ENCODE measurements at places on chromosomes 4 and X.

- DNase-seq: no peak
These were observed 66.7 kb downstream of the STAG2 start for GRCh38 chrX:124028182-124028581.

DNA sequence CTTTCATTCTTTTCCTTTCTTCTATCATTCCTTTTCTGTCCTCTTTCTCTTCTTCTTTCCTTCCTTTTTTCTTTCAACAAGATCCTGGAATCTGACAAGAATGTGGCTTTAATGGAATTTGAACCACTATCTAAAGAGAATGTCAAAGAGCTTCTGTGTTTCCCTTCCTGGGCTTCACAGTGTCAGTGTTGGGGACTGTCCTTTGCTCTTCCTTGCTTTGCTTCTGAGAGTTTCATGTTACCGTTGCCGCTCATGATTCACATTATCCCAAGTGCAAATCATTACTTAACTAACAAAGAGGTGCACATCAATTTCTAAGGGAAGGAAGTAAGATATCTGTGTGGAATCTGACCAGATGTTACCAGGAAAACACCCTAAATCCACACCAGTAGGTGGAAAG, 90.5 kb upstream of the DDIT4L start:
- DNase-seq: no peak

DNA sequence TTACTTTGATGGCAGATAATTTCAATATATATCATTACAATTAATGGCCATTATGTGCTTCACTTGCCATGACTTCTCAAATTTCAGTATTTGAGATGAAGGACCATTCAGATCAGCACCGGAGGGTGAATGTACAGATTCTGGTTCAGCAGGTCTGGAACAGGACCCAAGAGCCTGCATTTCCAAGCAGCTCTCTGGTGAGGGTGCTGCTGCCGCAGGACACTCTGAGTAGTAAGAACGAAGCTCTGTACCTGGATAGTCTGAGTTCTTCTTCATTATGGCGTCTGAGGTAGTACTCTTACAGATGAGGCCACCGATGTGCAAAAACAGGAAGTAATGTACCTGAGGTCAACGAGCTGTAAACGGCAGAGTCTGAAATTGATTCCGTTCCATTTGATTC, 228.2 kb downstream of the FBXW7 start:
- DNase-seq: no peak

GRCh38 chr4:157772907-157773306, 399.9 kb downstream of the GASK1B start:
- DNase-seq: no peak

DNA sequence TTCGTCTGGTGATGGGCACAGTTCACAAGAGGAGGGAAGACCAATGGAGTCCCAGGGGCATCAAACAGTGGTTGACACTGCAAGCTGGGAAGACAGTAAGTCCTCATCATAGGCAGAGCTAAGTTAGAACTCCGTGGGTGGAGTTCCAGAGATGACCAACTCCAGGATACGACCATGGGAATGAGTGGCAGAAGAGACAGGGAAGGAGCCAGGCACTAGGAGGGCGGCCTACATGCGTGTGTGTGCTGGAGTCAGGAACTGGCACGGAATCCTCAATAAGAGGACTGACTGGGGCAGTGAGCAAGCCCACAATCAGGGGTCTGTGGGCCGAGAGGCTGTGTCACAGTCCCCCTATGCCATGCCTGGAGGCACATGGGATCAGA, 30.4 kb upstream of the IRAK1 start:
- no peak for DNase-seq

DNA sequence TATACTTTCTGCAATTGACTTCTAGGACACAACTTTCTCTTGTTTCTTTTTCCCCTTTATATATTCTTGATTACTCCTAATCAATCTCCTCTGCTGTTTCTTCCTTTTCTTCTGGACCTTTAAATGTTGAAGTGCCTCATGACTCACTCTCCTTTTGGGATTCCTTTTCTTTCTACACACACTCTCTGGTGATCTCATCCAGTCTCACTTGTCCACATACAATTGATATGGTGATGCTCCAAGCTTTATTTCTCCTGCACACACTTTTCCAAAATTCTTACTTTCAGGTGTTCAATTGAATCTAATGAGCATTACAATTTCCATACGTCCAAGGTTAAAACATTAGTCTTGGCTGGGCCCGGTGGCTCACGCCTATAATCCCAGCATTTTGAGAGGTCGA, 794.8 kb upstream of the EPHA5 start:
- no peak for DNase-seq

DNA sequence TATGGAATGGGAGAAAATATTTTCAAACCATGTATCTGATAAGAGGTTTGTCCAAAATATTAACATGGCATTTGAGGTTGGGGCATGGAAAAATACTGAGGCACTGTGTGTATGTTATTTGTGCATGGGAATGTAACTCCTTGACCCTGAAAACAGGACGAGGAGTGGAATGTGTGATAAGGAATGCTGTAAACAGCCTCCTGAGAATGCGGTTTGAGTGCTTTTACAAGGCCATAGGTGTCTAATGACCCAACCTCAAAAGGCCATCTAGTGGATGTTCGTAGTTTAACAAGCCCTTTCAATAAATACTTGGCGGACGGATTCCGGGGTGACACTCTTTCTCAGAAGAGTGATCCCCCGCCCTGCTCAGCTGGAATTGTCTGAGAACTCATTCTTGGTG, 162.9 kb upstream of the USP9X start:
- DNase-seq: no peak

DNA sequence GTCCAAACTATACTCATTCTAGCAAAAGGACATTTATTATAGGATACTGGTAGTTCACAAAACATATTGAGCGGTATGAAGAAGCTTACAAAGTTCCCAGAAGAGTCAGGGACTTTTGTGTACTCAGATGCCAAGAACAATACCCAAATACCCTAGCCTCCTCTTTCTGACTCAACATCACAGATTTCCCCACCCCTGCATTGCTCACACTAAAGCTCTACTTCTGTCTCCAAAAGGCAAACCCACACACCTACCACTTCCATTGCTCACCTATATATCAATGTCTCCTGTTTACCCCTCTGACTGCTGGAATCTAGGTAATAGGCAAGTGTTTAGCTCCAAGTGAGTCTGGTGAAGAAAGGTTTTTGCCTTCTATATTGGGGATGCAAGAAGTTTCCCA, 100.7 kb upstream of the HCCS start:
- DNase-seq: no peak

GRCh38 chrX:130497531-130497930, 95.7 kb downstream of the RBMX2 start:
- DNase-seq: no peak

DNA sequence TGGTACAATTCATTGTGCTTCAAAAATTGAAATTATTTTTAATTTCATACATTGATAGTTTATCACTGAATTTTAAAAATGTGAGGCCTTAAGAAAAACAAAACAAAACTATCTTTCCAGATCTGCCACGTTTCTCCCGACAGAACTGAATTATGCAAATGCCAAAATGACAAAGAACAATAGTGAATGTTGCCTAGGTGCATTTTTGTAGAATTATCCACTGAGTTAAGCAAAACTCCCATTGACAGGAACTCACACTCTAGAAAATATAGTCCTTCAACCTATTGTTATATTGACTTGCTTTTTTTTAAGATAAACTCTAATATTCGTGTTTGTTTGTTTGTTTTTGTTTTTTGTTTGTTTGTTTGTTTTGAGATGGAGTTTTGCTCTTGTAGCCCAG, 6.5 kb downstream of the PCGF3 start:
- DNase-seq: no peak

DNA sequence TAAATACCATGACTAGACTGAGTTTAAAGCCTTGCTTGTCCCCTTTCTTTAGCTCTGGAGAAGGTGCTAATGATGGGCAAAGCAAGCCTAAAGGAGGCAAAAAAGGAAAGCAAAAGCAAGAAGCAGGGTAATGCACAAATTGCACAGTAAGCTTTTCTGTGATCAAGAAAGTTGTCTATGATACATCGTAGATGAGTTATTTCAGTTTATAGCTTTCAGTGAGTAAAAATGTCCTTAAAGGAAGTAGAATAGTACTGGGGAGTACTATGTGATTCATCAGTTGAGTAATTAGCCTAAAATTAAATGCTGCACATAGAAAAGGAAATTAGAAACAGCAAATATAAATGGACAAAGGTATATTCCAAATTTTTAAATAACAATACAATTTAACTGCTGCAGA, 50.2 kb upstream of the PDE5A start:
- DNase-seq: no peak

DNA sequence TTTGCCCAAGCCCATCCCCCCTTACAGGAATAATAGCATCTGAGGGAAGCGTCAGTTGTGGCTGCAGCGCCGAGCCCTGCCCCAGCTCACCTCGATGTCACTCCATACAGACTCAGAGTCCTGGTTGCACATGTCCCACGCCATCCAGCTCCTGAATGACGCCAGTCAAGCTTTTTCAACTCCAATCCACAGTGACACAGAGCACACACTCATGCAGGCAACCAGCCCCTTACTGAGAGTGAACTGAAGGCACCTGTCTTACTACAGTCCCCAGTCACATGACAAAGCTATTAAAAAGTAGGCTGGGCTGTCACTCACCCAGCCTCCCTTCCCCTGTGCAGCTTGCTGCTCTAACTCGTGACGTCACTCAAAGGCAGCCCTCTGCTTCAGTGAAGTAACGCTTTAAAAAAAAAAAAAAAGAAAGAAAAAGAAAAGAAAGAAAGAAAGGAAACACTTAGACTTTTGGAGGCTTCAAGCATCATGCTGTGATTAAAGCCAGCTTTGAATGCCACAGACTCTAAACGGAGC, at the start of gene PPARGC1A:
PPARGC1A (minus strand) TSS at position 234 of the 528 bp plus-strand sequence; CDS start at position 144, 90 bp downstream.
- no peak for DNase-seq

- no peak for DNase-seq
These were observed at the start of gene CLTRN for GRCh38 chrX:15664487-15665444. TSS of gene CLTRN (minus strand) at chrX:15664805. CDS start at chrX:15664775, 30 bp downstream.

DNA sequence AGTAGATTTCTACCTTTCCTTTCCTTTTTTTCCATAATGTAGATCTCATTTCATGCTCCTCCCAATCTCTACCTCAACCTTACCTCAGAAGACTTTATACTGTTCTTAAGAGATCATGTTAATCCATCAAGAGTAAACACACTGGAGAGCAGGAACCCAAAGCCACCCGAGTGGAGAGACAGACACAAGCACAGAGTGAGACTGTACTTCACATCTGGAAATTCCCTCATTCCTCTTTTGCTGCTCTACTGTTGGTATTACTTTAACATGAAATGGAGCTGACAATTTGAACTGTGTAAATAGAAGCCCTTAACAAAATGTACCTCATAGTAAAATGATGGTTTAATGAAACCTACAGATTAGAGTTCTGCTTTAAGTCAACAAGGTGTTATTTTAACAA, 105.7 kb upstream of the RASGEF1B start:
- no peak for DNase-seq

- DNase-seq: no peak
These were observed 3.7 kb upstream of the C4orf36 start for GRCh38 chr4:86895692-86896488.

- DNase-seq: no peak
These were observed 275.4 kb upstream of the CPEB2 start for GRCh38 chr4:14726877-14727361.

DNA sequence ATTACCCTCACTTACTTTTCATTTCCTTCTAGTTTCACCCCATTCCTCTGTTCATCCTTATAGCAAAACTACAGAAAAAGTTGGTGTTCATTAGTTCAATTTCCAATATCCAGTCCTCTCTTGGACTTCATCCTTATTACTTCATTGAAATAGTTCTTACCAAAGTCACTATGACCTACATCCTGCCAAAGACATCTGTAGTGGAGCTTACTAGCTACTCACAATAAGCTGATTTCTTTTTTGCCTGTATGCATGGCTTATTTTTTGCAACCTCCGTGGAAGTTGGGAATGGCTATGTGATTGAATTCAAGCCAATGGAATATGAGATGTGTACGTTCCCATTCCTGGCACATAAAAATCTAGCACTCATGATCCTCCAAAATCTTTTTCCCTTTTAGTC, 4.6 kb upstream of the CDKL2 start:
- DNase-seq: no peak

DNA sequence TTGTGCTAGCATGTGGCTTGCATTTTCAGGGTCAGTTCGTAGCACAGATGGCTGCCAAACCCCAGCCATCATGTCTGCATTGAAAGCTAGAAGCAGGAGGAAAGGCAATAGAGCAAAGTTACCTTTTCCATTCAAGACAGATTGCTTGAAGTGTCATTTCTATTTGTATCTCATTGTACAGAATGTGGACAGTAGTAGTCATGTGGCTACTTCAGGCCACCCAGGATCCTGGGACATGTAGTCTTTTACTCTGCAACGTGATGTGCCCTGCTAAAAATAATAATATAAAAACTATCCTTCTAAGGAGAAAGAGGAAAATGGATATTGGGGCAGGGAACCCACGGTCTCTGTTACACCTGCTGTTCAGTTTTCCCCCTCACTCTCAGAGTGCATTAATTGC, 118.4 kb downstream of the RAPGEF2 start:
- no peak for DNase-seq

DNA sequence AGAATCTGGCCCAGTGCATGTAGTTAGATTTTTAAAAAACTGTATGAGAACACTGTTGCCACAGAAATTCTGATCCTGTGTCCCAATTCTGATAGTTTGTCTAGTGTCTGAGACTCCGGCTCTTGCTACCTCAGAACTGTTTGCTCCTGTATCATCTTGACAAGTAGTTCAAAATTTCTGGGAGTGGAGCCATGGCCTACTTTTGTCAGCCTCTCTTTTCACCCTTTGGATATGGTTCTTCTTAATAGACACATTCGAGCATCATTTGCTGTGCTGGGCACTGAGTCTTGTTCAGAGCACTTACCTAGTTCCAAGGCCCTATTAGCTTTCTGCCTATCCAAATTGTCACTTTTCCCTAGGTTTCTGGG, 46.9 kb downstream of the ATP10D start:
- DNase-seq: no peak

- no peak for DNase-seq
These were observed 106.2 kb downstream of the SYTL5 start for GRCh38 chrX:38112566-38112965.

- no peak for DNase-seq
These were observed 212.9 kb downstream of the PDHA2 start for GRCh38 chr4:96052827-96053226.

GRCh38 chr4:1239950-1240307, 9.0 kb downstream of the CTBP1 start:
- no peak for DNase-seq

- DNase-seq: no peak
These were observed 45.7 kb downstream of the C4orf50 start for GRCh38 chr4:5972571-5972970.

GRCh38 chr4:1615786-1616556, 68.1 kb downstream of the FAM53A start:
- no peak for DNase-seq

All from T follicular helper cell (primary cell).